ENCODE measurements at places on chromosomes 11 and 22.

GRCh38 chr11:87970762-87971161 lies 204.5 kb downstream of the RAB38 start:
- DNase-seq, result no peak

DNA sequence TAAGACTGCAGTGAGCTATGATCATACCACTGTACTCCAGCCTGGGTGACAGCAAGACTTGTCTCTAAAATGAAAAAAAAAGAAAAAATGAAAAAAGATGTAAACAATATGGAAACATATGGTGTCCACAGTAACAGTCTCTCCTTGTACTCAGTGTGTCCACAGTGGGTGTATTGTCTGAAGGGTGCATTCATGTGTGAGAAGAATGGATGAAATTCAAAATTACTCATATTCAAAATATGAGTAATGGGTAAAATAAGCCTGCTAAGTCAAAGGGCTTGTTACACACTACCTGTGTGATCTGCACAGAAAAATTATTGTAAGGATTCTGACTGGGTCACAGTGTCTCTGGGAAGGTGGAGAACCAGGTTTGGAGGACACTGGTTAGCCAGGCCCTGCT lies 26.9 kb downstream of the PPFIA1 start:
- no peak for DNase-seq

- no peak for DNase-seq
Observed at GRCh38 chr11:67022961-67023956, at the start of gene SYT12. Gene SYT12 (plus strand): TSS chr11:67023134. CDS start chr11:67030145, 7,011 bp downstream.

GRCh38 chr22:46800102-46800857 lies 37.8 kb downstream of the TBC1D22A start:
- DNase-seq, result no peak

- no peak for DNase-seq
Observed at GRCh38 chr22:40309631-40310030, 36.7 kb upstream of the ADSL start.

DNA sequence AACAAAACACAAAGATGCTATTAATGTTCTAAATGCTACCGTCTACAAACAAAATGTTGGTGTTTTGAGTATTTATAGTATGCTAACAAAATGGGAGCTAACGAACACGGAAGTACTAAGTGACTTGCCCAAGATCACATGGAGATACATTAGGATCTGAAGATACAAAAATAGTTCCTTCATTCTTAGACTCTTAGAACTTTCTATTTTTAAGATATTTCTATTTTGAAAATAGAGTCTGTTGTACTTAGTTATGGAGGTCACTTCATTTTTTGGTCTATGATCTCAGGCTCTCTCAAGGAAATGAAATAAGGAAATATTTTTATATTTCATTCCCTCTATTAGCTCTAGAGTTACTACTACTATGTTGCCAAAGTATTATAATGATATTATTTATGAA lies 64.2 kb downstream of the APOL5 start:
- no peak for DNase-seq

DNA sequence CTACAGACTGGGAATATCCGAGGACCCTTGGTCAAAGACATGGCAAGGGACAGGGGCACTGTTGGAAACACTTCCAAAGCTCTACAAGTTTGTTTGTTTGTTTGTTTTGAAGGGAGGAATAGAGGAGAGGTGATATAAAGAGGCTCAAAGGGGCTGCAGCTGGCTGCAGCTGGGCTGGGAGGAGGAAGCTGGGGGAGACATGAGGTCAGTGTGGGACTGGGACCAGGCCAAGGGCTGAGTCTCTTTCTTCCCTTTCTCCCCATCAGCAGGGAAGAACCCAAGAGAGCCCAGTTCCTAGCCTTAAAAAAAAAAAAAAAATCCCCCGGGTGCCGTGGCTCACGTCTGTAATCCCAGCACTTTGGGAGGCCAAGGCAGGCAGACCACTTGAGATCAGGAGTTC lies 5.0 kb downstream of the RHOG start:
- DNase-seq, result no peak
